ENCODE measurements at places on chromosomes 16 and 17.

DNA sequence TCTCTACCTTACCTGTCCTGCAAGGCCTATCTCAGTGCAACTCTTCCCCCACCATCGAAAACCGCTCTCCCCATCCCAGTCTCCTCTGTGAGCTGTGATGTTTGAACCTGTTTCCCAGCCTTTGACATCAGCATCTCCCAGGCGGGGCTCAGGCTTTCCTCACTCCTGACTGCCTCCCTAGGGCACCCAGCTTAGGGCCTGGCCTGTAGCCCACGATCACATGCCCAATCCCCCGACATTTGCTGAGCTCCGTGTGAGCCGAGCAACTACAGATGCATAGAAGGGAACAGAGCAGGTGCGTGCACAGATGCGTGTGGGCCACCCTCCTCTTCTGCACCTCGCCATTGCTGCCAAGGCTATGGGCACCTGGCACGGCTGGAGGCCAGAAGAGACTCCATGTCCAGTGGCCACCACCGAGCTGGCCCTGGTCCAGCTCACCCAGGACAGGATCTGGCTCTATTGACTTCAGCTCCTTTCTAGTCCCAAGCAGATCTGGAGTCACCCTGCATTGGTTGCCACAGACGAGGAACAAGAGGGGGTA lies 35.5 kb upstream of the CMIP start:
- no peak for DNase-seq

DNA sequence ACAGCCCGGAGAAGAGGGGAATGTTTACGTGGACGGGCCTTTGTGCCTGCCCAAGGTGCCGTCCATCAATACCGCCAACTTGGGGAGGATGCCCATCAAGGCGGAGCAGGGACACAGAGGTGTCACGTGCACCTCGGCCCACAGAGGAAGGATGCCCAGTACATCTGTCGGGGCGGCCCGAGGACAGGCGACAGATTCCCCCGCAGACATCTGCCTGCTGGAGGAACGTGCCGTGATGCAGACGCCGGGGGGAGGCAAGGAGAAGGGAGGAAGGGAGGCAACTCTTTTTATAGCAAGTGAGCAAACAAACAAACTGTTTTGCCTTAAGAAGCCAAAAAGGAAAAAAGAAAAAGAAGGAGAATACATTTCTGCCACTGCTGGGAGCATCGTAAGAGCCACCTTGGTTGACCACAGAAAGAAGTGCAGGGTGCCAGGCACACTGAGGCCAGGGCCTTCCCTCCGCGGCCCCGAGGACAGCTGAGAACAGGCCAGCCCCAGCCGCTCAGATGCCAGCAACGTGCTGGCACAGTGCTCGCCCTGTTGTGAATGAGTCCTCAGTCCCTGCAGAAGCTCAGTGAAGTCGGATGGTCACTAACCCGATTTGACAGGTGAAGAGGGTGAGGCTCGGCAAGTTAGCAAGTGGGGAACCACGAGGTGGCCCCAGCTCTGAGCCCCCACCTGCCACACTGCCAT lies 146.4 kb downstream of the RBFOX3 start:
- no peak for DNase-seq

- peak; percentile 23 for DNase-seq
These were observed 327.4 kb upstream of the CCL2 start for GRCh38 chr17:33927732-33928133.

DNA sequence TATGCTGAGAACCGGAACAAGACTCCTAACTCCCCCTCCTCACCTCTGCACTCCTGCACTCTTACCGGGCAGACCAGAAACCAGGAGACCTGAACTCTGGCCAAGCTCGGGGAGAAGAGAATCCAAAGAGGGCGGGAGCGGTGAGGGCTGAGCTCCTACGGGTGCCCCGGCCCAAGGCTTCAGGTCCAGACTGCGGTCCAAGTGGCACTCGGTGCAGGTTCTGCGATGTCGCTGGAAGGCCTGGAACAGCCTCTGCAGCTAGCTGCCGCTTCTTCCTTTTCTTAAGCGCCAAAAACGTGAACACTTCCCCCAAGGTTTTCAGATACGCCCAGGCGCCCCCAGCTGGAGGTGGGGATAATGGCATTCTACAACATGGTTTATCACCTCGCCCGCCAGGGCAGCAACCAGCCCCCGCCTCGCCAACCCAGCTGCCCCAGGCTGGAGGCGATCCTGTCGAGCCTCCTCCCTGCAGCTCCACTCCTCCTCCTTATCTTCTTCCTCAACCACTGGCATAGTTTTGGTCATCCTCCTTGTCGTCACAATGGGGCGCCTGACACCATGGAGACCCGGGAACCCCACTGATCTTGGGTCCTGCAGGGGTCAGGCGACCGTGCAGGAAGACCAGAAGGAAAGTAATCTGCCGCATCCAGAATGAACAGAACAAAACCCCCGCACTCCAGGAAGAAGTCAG lies 1735.9 kb downstream of the TP53TG3F start:
- no peak for DNase-seq

- DNase-seq, result no peak
These were observed 48.2 kb upstream of the FOXJ1 start for GRCh38 chr17:76189247-76189646.

DNA sequence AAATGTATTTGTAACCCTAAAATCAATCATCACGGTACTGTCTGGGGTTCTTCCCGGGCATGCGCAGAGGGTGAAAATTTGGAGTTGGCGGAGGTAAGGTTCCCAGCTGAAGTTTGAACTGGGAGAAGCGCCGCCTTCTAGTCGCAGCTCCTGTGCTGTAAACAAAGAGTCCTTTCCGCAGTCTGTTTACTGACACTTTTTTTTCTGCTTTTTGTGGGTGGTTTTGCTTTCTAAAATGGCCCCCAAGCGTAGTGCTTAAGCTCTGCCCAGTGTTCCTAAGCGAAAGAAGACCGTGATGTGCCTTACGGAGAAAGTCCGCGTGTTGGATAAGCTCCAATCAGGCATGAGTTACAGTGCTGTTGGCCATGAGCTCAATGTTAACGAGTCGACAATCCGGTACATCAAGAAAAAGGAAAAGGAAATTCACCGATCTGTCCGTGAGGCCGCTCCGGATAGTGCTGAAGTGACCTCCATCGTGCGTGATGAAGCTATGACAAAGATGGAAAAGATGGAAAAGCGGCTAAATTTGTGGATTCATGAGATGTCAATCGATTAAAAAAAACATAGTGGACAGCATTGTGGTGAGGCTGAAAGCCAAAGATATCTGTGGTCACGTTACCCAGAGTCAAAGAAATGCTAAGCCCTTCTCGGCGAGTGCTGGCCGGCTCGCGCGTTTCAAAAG lies 570 bp upstream of the CFDP1 start:
- peak; percentile 82 for DNase-seq

GRCh38 chr16:85365120-85365519 lies 248.0 kb upstream of the GSE1 start:
- no peak for DNase-seq

DNA sequence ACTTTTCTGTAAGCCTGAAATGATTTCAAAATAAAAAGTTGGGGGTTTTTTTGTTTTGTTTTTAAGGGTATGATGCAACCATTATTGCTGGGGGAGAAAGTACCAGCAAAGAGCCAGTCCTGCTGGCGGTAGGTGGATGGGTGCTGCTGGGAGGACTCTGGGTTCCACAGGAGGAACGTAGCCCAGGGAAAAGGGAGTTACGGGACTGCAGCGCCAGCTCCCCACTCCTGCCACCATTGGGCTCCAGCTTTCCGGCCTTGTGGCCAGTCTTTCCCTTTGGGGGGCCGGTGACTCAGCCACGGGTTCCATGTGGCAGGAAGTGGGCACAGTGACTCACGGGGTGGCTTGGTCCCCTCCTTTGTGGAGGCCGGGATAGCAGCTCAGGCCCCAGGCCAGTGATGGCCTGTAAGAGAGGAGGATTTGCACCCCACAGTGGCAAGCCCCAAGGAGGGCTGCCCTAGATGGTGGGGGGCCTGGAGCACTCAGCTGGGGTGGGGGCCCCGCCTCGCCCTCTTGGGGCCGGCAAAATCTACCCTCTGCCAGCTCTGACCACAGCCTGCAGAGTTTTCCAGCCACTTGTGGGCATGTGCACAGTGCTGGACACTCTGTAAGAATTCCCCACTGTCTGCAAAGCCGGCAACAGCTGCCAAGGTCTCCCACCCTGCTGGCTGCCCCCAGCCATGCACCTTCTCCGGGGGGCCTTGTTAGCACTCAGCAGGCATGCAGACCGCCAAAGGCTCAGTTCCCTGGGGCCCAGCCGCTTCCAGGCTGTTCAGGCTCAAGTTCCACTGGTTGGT lies 30.4 kb downstream of the SOCS3 start:
- DNase-seq, result no peak

GRCh38 chr17:75623386-75623785 lies 9.8 kb upstream of the SMIM5 start:
- DNase-seq, result no peak

DNA sequence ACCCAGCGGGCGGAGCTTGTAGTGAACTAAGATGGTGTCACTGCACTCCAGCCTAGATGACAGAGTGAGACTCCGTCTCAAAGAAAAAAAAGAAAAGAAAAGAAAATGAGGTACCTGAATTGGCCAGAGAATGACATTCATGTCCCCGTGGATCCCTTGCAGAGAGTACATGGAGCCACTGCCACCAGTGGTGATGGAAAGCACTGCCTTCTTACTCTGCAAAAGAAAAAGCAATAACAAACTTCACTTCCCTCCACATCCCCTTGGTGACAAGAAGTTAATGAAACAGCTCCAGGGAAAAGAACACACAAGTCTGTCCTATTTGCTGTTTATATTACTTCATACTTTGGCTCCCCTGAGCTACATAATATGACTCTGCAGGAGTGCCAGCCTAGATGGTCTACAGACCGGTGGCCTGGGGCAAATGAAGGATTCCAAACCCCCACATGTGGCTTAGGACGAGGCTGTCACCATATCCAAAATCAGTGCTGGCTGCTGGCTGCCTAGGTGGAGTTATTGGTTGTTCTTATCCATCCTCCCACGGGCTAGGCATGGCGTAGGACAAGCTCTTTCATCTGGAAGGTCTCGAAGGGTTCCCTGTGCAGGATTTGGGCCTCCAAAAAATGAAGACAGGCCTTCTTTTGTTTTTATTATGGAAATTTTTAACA lies 13.3 kb downstream of the NQO1 start:
- DNase-seq, result no peak

DNA sequence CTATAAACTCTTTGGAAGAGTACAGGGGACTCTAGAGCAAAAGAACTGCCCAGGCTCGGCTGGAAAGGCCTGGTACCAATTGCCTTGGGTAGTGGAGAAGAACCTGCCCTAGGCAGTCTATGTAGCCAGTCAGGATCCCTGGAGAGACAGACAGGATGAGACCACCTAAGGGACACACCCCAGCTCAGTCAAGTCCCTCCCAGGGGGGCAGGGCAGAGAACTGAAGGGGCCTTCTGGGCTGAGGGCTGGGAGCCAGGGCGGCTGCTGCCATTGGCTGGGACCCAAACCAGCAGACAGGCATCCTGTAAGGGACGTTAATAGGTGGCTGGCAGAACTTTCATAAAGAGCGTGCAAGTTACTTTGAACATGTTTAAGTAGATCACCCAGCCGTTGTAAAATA lies 12.8 kb upstream of the SLC38A8 start:
- no peak for DNase-seq

DNA sequence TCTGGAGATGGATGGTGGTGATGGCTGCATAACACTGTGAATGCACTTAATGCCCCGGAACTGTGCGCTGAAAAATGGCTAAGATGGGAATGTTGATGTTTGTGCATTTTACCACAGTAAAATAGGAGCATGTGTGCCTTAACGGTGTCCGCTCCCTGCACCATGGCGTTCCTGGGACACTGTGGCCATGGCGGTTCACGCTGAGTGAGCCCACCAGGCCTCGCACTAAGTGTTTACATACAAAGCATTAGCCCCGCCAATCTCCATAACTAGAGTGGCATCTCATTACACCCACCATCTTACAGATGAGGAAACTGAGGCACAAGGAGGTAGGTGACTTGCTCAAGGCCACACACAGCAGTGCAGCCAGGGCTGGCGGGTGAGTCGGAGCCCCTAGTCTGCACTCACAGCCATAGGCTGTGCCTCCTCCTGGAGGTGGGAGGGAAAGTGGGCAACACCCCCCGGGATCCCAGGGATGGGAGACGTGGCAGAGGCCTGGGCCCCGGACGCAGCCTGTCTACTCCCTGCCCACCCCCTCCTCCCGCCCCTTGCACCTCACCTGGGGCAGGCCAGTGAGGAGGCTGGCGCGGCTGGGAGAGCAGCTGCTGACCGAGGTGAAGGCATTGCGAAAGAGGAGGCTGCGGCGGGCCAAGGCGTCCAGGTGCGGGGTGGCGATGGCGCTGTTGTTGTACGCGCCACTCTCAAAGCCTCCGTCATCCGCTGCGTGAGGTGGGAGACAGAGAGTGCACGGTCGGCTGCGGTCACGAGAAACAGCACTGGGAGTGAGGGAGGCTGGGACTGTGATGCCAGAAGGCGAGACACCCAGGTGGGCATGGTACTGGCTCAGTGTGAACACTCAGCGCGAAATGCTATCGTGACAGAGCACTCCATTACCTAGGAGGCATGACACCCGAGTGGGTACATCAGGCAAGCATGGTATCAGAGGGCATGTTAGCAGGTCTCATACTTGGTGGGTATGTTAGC lies 3.4 kb downstream of the SGSH start:
- DNase-seq, result no peak

- no peak for DNase-seq
These were observed 9.2 kb downstream of the STAT3 start for GRCh38 chr17:42378959-42379594.

DNA sequence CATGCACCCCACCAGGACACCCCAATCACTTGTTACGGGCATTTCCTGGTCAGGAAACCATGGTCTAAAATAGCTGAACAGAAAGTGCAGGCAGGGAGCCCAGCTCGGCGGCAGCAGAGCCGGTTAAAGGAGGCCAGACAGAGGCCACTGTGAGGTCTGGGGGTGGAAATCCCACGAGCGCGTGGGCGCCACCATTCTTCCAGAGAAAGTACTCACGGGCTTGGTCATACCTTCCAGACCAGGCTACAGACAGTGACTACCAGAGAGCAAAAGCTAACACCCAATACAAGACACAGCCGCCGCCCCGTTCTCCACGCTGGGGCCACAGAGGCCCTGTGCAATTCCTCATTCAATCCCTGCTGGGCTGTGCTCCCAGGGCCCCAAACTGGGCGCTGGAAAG lies 11.9 kb downstream of the CEP131 start:
- DNase-seq, result no peak

- DNase-seq, result no peak
These were observed 1.2 kb upstream of the MIF4GD start for GRCh38 chr17:75271955-75272847.

- DNase-seq, result peak; percentile 74
These were observed 31.1 kb downstream of the RAI1 start for GRCh38 chr17:17712268-17712924.

GRCh38 chr16:9035996-9036395 lies 55.4 kb upstream of the HAPSTR1 start:
- no peak for DNase-seq

DNA sequence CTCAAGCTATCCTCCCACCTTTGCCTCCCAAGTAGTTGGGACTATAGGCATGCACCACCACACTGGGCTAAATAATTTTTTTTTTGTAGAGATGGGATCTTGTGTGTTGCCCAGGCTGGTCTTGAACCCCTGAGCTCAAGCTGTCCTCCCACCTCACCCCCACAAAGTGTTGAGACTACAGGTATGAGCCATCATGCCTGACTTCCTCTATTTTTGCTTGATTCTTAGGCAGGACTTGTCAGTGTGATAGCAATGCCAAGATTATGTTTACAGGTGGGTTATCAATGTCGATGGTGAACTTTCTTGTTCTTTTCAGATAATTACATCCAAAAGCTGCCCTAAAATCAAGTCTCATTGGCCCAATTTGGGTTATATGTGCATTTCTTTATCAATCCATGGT lies 96.9 kb downstream of the HS3ST4 start:
- no peak for DNase-seq
